Activated CD8-positive, alpha-beta T cell treated with anti-CD3 and anti-CD28 coated beads, Interleukin-2, amount 10 ng/mL, durations not matched to agents 7 days and 5 days (primary cell): ENCODE measurements at places on chromosomes 1 and 21.

DNA sequence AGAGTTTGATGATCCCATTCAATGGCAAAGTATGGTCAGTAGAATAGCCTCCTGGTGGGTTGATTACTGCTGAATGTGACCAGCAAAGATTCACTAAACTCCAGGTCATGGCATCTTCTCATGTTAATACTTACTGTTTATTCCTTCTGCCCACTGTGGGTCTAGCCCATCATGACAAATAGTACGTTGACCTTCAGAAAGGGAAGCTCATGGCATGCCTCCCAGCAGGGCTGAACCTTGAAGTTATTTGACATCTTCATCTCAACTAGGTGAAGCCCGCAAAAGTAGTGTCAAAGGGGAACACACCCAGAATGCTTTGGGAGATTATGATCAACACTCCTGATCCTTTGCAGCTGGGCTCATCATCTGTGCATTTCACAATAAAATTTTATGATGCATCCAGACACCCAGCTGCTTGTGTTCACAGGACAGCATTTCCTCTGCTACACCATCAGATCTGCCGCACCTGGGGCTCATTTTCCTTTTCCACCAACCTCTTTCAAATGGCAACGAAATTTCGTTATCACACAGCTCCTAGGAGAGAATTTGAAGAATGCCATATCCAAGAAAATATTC, 49.6 kb downstream of the HLX start:
- DNase-seq: no peak

- DNase-seq: no peak
Observed at GRCh38 chr1:224582041-224582440, 34.1 kb upstream of the CNIH3 start.

- no peak for DNase-seq
Observed at GRCh38 chr1:246691622-246692495, 32.4 kb upstream of the SCCPDH start.

DNA sequence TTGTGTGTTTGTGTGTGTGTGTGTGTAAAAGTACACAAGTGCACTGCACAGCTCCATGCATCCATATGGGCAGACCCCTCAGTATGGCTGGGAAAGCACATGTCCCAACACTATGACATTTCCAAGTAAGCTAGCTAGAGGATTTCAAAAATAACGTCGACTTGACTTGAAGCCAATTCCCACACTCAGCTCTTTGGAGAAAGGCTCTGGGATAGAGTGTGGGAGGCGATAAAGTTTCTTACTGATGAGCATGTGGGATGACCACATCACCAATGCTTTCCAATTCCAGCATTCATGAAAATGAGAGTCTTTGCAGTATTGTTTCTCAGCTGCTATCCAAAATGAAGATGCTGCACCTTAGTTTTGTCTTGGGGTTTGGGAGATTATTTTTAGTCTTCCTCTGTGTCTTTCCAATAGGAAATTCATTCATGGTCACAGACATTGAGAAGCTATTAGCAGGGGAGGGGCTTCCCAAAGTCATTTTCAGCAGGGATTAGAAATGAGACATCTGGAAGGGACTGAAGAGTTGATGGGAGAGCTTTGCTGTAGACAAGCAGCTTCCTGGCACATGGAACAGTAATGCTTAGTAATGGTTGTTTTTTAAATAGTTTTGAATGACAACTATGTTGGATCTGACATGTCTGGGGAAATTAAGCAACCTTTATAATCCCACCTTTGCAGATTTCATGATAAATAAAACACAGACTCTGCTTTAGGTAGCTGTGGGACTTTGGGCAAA, 143.5 kb downstream of the ASTN1 start:
- DNase-seq: no peak

DNA sequence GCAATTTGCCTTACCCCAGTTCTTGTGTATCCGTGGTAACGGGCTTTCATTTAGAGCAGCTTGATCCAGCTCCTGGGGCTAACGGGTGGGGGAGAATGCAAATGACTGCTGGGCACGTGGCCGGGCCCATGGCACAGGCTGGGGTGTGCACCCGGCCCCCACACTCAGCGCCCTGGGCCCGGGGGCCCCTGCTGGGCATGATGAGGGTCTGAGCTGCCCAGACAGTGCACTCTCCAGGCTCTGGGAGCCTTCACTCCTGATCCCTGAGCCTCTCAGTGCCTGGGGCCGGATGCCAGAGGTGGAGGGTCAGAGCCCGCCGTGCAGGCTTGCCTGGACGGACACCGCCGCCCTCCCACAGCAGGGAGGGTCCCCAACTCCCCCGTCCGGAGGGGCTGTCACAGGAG, 20.1 kb upstream of the PEX10 start:
- DNase-seq: no peak

GRCh38 chr1:55250399-55251075, 35.4 kb upstream of the USP24 start:
- DNase-seq: no peak

DNA sequence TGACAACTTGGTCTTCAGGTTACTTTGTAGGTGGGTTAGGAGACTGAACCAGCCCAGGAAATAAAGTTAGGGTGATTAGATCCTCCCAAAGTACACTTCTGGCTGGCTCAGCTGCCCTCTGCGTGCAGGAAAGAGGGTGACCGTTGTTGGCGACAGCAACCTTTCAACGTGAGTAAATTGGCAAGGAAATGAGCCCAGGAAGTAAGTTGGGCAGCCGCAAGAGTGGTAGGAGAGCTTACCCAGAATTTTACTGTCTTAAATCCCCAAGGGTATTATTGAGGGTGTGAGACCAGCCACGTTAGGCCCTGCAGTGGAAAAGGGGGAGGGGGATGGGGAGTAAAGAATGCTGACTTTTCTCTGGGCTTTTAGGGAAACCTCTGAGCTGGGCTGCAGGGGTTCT, 1.6 kb downstream of the TENT5C start:
- peak; percentile 70 for DNase-seq

DNA sequence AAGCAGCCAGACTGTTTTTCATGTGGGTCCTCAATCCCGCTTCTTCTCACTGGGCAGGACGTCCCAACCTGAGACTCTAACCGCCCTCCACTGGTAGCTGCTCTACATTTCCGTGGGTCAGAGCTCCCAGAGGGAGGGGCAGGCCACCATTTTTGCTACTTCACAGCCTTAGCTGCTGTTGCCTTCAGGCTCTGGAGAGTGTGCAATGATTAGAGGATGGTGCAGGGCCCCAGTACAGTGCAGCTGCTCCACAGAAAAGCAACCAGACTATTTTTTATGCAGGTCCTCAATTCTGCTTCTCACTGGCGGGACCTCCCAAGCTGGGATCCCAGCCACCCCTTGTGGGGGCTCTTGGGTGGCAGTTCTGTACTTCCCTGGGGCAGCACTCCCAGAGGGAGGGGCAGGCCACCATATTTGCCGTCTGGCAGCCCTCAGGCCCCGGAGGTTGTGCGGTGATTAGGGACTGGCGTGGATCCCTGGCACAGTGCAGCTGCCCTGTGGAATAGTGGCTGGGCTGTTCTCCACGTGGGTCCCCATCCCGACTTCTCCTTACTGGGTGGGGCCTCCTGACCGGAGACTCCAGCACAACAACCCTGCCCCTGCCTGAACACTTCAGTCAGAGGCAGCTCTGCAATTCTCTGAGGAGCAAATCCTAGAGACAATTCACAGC, 647.6 kb upstream of the PKN2 start:
- no peak for DNase-seq

- no peak for DNase-seq
Observed at GRCh38 chr1:47584249-47584648, 146.4 kb downstream of the FOXD2 start.

DNA sequence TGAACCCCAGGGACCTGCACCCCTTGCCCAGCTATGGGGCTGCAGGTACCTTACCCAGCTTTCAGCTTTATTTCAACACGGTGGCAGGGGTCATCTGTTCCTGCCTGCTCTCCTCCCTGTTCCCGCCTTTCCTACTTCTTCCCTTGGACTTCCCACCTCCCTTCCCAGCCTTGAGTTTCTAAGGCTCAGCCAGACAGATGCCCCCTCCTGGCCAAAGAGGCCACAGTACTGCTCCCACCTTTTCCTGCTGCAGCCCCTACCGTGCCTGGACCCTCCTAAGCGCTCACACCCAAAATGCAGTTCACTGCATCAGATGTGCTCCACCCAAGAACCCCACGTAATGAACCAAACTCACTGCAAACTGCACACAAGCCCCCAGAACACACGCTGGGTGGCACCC, 7.7 kb downstream of the NOC2L start:
- DNase-seq: no peak

- no peak for DNase-seq
Observed at GRCh38 chr1:79264975-79265818, 258.7 kb upstream of the ADGRL4 start.

DNA sequence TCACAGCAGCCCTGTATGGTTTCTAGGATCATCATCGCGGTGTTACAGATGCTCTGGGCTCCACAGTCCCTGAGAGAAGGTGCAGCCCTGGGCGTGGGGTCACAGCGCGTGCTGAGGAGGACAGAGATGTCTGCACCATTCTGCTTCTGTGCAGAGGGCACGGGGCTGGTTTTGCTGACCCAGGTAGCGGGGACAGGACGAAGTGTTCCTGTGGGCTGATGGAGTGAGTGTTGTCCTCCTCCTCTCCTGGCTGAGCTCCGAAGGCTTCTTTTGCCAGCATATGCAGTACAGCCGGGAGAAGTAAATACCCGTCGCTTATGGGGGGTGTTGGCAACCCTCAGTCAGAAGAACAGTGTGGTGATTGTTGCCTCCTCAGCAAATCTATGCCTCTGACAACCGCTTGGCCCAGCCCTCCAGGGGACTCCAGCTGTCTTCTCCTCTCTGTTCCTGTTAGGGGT, 101.5 kb downstream of the DDX20 start:
- no peak for DNase-seq

DNA sequence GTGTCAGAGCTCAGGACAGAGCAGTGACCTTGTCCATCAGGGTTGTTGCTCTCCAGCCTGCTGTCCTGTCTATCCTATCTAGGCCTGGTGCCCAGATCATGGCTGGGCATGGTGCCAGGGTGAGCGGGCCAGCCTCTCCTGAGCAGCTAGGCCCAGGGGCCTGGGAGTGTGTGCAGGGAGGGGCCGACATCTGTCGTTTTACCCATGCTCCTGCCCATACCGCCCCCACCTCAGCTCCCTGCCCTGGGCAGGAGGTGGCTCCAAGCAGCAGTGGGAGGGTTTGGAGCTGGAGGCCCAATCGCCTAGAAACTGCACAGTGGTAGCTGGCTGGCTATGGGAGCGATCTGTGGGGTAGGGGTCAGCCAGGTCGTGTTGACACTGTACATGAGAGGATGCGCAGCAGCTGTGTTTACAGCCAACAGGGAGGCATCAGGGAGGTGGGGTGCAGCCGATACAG, 6.5 kb downstream of the INSRR start:
- DNase-seq: no peak
